ENCODE measurements at places on chromosomes 12 and 14.

DNA sequence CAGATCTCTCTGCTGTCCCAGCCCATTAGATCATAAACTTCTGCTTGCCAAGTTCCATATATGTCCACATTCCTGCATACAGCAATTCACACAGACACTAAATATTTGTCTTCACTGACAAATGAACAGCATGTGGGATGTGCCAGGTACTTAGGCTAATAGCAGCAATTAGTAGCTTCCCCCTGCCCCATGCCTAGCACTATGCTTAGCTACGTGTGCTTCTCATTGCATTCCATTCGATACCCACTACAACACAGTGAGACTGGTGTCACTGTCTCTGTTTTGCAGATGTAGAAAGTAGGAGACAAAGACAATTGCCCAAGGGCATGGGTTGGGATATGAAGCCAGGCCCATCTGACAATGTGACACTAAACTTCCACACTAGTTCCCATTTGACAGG, 308.4 kb downstream of the BCL11B start:
- DNase-seq, result no peak

DNA sequence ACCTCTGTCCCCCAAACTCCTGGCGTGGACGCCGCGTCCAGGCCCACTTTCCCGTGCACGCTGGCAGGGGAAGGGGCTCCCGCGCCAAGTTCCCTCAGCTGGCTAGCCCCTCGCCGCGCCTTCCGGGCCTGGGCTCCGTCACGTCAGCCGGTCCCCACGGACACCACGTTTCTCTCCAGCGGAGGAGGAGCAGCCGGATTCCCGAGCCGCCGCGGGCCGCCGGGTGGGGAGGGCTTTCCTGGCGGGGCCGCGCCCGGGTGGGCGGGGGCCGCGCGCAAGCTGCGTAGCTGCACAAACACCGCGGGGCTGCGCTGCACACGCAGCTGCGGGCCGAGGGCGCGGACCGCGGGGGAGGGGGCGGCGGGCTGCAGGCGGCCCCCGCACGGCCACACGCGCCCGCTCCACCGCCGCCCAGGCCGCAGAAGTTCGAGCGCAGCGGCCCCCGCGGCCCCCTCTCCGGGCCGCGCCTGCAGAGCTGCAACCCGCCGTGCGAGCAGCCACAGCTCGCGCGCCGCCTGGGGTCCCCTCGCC, 45.1 kb upstream of the PNMA1 start:
- no peak for DNase-seq

- DNase-seq, result peak; percentile 23
Observed at GRCh38 chr12:121264951-121265515, 31.5 kb downstream of the CAMKK2 start.

- DNase-seq, result no peak
Observed at GRCh38 chr12:124267205-124267778, 27.6 kb upstream of the RFLNA start.

- DNase-seq, result peak; percentile 22
Observed at GRCh38 chr12:103783744-103784664, 57.0 kb downstream of the NT5DC3 start.

DNA sequence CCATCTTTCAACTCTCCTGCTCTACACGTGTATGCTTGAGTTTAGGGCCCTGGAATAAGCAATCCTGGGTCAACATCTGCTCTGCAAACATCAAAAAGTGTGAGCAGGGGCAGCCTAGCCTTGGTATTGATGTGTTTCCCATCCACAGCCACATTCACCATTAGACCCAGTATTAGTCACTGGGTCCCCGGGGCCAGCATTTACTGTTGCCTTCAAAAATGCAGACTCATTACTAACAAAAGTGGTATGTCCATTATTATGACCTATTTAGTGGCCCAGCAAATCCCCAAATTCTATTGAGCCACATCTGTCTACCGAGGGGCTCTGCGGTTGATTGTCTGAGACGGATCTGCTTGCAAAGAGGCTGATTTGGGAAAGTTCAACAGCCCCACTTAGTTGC, 661.8 kb downstream of the DIO2 start:
- DNase-seq, result no peak

- DNase-seq, result no peak
Observed at GRCh38 chr12:51822956-51823355, 25.6 kb downstream of the FIGNL2 start.

- no peak for DNase-seq
Observed at GRCh38 chr12:60693019-60693626, 1097.3 kb downstream of the SLC16A7 start.

- no peak for DNase-seq
Observed at GRCh38 chr12:114096461-114096860, 130.3 kb upstream of the RBM19 start.

All from renal pelvis (tissue), 12 donors.